Hypothalamus (tissue), 51 donors: ENCODE measurements at places on chromosomes 7 and 10.

- DNase-seq = no peak
These were observed 906.7 kb downstream of the GRID1 start for GRCh38 chr10:85459906-85460305.

DNA sequence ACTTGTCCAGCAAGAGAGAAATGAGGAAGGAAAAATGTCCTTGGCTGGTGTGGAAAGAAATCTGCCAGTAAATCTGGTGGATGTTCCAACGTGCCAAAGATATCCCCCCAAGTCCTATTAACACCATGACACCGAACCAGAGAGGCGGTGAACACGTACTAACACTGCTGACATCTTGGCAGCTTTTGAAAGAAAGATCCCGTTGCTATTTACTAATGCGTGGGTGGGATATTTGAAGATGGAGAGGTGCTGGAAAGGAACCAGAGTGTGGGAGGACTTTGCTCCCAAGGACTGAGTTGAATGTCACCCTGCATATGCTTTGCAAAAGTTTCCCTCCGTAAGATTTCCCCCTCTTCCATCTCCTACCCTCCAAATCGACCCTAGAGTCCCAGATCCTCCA is 7.9 kb downstream of the CCDC3 start:
- no peak for DNase-seq

GRCh38 chr10:47406870-47407691 is 23.0 kb upstream of the ZNF488 start:
- DNase-seq = no peak

GRCh38 chr7:25179325-25179724 is 49.0 kb downstream of the NPVF start:
- DNase-seq = no peak

GRCh38 chr10:33612551-33612950 is 278.1 kb upstream of the NRP1 start:
- DNase-seq = no peak

GRCh38 chr10:69051303-69051702 is 36.6 kb upstream of the SRGN start:
- no peak for DNase-seq

DNA sequence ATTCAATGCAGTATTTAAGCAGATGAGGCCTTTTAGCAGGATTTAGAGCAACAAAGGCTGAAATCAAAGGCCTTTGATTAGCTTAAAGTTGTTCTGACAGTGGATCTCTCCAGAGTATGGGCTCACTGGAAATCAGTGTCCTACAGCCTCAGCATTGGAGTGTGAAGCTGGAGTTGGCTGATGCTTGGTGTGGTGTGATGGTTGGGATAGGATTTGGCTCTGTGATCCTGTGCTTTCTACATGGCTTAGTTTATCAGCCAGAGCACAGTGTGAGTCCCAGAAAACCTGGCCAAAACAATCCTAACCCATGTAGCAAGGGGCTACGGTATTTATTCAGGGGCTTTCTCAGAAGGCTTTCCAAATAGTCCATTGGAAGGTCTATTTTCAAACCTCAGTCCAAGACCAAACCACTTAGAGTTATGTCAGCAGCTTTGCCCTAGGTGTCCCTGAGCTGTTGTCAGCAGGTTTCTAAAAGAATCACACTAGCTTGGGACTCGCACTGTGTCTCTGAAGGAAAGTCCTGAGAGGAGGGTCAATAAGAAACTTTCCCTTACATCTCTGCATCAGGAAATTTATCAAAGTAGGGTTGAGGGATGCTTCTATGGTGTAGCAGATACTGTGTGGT is 65.4 kb upstream of the ANKRD1 start:
- DNase-seq = no peak

DNA sequence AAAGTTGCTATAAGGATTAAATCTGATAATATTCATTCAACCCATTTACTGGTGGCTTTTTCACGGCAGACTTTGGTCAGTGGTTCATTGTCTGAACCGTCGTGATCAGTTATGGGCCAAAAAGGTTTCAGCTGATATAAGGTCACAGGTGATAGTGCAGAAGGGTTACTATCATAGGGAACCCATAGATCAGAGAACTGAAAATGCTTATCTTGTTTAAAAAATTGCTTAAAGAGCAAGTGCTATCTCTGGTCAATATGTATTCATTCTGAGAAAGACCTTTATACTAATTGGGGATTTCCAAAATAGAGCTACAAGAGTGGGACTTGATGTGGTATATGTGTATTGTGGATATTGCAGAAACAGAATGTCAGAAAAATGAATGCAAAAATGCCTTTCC is 147.8 kb upstream of the SEMA3E start:
- no peak for DNase-seq

GRCh38 chr10:12109286-12109685 is 20.2 kb upstream of the SEC61A2 start:
- DNase-seq = no peak

- no peak for DNase-seq
These were observed 3.0 kb upstream of the JAZF1 start for GRCh38 chr7:28183627-28184026.

DNA sequence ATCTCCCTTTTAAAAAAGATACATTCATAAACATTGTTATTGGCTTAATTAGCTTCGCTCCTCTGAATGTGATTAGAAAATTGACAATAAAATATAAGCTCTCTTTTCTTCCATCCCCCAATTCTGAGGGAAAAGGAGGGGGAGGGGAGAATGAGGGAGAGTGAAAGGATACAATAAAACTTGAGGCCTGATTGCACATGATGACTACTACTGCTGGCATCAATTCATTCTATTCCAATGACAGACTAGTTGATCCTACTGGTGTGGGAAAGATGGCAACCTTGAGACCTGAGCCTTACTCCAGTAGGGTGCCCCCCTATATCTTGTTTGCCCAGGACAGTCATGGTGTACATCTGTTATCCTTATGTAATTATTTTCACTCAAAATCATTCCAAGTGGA is 4.5 kb upstream of the IQUB start:
- no peak for DNase-seq

- no peak for DNase-seq
These were observed 16.9 kb upstream of the ATP6V0A4 start for GRCh38 chr7:138814816-138815332.

DNA sequence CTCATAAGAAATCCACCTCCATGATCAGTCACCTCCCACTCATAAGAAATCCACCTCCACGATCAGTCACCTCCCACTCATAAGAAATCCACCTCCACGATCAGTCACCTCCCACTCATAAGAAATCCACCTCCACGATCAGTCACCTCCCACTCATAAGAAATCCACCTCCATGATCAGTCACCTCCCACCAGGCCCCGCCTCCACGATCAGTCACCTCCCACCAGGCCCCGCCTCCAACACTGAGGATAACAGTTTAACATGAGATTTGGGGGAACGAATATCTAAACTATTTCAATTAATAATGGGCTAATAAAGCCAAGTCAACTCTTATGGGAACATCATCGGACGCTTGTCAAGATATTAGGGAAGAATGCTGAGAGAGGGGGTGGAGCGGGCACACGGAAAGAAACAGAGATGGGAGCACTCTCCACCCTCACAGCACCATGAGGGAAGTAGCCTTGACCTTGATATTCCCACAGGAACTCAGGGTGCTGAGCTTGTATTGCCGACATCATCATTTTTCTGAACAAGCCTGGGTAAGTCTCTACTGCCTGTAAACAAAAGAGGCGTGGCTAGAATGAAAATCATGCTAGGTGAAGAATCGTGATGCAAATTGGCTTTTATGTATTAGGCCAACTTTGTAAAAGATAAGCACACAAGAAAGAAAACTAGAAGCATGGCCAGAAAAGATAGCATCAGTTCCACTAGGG is 303.5 kb upstream of the KLF6 start:
- no peak for DNase-seq

DNA sequence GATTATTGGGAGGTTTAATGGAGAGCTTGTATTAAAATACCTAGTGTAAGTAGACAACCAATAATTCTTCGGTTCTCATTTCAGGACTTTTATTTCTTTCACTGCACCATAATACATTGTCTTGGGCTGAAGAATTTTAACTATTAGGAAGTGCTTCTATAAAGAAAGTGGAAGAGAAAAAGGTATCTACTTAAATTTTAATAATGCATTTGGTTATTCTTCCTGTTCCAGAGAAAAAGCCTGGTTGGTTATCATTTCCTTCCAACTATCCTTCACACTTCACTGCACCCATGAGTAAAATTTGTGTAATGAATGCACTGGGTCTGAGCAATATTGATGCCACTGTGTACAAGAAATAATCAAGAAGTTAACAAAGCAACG is 629.0 kb upstream of the DPP6 start:
- no peak for DNase-seq

GRCh38 chr7:6533893-6534495 is 17.3 kb downstream of the GRID2IP start:
- no peak for DNase-seq

GRCh38 chr7:31478721-31479120 is 35.2 kb upstream of the ITPRID1 start:
- DNase-seq = no peak

DNA sequence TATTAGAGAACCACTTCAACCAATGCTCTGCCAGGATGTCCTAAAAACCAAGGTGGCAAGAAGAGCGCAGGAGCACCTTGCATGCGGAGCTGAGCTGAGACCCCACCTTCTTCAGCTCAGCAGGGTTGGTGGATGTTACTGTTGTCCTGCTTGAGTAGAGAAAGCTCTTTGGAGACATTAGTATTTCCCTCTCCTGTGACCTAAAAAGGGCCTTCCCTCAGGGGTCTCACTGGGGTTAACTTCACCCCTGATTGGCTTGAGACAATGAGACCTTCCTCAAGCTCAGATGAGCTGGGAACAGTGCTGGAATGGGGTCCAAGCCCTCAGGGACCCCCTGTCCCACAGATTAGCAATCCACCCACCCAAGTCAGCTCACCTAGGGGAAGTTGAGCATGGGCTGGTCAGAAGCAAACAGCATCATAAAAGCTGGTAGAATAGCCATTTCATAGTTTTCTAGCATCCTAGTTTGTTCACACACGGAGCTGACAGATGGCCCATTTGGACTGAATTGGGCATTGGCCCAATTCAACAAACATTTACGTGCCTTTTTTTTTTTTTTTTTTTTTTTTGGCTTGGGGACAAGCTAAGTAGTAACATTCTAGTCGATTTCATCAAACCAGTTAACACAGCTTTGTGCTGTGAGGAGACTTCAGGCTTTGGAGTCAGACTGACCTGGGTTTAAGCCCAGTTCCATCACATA is 100.6 kb upstream of the HABP2 start:
- no peak for DNase-seq

DNA sequence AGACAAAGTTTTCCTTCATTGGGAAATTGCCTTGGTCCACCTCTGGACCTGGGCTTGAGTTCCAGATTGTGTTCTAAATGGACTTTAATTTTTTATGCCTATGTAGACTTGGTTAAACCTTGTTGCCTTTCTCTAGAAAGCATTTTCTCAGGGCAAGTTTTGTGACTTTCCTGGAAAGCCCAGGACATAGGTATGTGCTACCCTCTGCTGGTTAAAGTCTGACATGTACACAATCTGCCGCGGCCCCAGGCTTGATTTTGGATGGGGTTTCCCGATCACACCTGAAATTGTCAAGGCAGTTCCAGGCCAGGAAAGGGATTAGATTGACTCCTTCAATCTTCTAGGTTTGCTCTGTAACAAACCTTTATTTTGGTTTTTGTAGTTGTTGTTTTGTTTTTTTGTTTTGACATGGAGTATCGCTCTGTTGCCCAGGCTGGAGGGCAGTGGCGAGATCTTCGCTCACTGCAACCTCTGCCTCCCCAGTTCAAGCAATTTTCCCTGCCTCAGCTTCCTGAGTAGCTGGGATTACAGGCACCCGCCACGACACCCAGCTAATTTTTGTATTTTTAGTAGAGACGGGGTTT is 14.1 kb upstream of the AKR1B10 start:
- DNase-seq = no peak

GRCh38 chr7:68258609-68259008 is 1262.0 kb downstream of the TYW1 start:
- DNase-seq = no peak

DNA sequence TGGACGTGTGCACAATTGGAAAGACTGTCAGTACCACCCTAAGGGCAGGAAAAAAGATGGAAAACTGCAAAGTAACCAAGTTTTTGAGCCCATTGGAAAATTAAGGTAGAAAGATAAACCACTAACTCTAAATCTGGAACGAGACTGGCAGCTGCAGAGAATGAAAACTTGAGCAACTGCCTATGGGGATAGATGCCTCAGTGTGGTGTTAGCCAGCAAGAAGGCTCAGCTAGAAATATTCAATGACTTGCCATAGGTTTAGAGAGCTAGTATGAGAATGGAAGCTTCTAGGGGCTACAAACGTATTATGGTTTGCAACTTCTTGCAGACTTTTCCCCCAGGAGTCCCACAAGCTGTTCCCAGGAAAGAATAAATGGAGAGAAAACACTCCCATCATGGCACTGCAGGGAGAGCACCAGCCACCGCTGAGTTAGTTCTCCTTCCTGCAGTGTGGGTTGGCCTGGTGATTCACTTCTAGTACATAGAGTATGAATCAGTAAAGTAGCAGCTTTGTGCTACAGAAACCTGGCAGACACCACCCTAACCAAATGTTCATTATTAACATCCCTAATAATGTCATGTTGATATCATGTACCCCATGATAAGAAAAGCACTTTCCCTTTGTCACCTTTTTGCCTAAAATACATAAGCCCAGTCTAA is 372.4 kb upstream of the VWC2 start:
- DNase-seq = no peak

DNA sequence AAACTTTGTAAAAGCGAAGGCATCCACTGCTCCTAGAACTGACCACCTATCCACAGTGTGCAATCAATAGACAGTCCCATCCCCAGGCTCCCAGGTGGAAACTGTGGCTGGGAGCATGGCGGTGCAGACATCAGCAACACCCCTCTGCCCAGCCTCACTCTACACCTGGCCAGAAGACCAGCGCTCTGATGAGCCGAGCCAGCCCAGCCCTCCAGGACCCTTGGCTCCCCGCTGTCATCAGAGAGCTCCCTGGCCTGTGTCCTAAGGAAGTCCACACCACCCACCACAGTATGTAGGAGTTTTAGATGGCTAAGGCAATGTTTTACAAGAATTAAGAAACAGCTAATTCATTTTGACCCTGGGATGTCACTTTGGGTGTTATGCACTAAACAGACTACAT is 81.0 kb downstream of the VOPP1 start:
- no peak for DNase-seq

DNA sequence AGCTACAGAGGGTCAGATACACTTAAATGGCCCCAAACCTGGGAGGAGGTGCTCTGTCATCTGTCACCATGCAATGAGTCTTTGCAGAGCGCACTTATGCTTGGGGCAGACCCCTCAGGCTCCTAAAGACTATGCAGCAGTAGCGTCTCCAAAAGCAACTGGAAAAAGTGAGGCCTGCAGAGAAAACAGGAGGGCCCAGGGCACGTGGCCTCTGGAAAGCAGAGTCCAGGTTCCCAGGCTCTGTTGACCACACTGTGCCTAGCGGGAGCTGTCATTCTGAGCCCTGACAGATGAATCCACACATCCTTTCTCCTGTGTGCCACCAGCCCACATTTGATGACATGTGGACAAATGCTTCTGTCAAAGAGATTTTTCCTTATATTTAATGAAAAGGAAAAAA is 66.4 kb downstream of the MINDY4 start:
- no peak for DNase-seq

GRCh38 chr7:71096351-71096750 is 35.6 kb upstream of the GALNT17 start:
- no peak for DNase-seq
